NCI-H526 treated with DMSO at 0.1 percent for 48 hours (cell line): ENCODE measurements at places on chromosomes 11 and 22.

DNA sequence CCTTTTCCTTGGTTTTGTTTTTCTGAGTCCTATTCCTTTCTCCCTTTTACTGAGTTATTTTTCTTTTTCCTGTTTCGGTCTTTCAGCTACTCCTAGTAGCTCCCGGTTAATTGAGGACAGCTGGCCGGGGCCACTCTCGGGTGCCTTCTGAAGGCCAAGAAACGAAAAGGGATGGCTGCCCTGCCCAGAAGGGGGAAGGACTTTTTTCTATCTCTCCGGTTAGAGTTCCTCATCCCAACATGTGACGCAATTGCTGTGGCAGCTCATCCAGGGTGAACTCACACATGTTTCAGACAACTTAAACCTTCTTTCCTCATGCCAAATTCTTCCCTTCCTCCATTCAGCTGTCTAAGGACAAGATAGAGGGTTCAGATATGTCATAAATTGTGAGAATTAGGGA lies 83.6 kb downstream of the PIWIL4 start:
- DNase-seq = no peak

DNA sequence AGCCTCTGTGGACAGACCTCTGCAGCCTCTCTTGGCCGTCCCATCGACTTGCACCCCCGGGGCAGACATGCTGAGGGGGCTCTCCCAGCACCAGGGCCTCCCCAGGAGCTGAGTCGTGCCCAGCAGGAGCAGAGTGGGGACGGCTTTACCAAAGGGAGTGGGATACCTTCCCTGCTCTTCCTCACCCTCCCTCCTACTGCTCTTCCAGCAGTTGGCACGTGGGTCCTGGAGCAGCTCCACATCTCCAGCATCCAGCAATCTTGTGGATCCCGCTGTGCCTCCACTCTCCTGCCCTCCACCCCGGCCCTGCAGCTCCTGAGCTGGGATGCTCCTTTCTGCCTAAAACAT lies 854.0 kb downstream of the BRD1 start:
- no peak for DNase-seq

GRCh38 chr22:16915701-16916100 lies 90.5 kb upstream of the XKR3 start:
- DNase-seq = no peak

- DNase-seq = no peak
These were observed 419 bp downstream of the ANKRD54 start for GRCh38 chr22:37843741-37844089.

GRCh38 chr11:9745411-9746211 lies 81.7 kb downstream of the SWAP70 start:
- DNase-seq = no peak

DNA sequence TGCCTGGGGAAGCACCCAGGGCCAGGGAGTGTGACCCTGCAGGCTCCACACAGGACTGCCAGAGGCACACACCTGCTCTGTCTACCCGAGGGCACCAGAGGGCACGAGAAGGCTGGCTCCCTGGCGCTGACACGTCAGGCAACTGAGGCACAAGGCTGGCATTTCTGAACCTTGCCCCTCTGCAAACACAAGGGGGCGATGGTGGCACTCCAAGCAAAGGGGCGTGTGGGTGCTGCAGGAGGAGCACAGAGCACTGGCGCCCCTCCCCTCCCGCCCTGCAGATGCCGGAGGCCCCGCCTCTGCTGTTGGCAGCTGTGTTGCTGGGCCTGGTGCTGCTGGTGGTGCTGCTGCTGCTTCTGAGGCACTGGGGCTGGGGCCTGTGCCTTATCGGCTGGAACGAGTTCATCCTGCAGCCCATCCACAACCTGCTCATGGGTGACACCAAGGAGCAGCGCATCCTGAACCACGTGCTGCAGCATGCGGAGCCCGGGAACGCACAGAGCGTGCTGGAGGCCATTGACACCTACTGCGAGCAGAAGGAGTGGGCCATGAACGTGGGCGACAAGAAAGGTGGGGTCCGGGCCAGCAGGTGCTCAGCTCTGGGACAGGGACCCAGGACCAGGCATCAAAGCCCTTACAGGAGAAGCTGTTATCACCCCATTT lies 20.8 kb upstream of the TXNRD2 start:
- peak; percentile 67 for DNase-seq

- no peak for DNase-seq
These were observed 93.6 kb downstream of the MTNR1B start for GRCh38 chr11:93063086-93063485.

GRCh38 chr11:84389696-84390095 lies 1103.5 kb upstream of the CCDC90B start:
- DNase-seq = no peak

DNA sequence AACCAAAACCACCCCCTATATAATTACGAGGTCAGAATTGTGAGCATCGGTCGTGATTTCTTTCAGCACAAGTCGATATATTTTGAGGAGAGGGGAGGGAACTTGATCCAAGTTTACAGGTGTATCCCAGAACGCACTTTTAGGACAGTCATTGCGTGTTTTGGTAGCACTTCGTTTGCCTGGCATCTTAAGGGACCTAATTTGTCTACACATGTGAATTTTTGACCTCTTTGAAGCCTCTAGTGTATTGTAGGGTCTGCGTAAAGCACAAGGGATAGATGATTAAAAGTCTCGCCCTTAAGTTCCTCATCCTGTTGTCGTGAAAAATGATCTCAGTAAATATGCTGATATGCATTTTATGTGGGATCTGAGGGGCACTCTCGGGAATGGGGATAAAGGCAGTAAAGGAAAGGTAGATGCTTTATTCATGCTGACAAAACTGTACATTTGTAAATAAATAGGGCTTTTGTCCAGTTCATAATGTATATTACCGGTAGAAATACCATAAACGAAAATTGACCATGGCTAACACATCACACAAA lies 632 bp upstream of the CCDC34 start:
- DNase-seq = no peak

- DNase-seq = no peak
These were observed 19.3 kb upstream of the CBX7 start for GRCh38 chr22:39171623-39172264.
